CD4-positive, alpha-beta T cell treated with Interleukin-1 beta for 1 hour (primary cell): ENCODE measurements at places on chromosomes 1 and 21.

- DNase-seq: no peak
Measured at GRCh38 chr1:203041351-203041932, 15.2 kb downstream of the PPFIA4 start.

DNA sequence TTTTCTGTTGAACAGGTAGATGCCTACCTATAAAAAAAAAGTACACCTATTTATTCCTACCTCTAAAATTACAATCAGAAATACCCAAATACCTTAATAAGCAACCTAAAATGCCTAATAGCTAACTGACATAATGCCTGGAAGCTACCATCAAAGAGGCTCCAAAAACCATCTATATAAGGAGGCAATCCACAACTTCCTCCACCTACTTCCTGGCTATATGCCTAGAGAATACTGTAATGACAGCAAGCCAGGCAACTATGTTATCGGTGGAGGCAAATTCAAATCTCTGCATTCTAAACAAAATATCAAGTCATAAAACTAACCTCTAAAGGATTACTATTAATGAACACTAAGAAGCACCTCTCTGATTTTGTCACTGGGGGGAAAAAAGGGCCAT, 10.1 kb downstream of the ZNF644 start:
- no peak for DNase-seq

GRCh38 chr1:234164098-234164709, 209.1 kb upstream of the COA6 start:
- no peak for DNase-seq

DNA sequence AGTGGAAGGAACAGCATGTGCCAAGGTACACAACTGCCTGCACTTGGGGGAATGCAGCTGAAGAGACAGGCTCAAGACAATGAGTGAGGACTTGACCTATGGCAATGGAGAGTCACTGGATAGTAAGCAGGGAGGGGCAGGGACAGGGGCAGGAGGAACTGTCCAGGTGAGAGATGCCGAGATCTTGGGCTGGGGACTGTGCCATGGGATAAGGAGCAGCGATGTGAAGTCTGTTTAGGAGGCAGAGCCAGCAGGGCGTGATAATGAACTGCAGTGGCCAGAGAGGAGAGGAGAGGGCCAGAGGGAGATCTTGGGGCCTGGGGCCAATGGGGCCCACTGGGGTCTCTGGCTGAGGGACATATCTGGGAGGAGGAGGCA, 17.8 kb upstream of the EPB41 start:
- DNase-seq: no peak

GRCh38 chr1:161718559-161719324, 2.6 kb upstream of the FCRLB start:
- no peak for DNase-seq

GRCh38 chr1:1432274-1432950, 3.1 kb upstream of the VWA1 start:
- no peak for DNase-seq

DNA sequence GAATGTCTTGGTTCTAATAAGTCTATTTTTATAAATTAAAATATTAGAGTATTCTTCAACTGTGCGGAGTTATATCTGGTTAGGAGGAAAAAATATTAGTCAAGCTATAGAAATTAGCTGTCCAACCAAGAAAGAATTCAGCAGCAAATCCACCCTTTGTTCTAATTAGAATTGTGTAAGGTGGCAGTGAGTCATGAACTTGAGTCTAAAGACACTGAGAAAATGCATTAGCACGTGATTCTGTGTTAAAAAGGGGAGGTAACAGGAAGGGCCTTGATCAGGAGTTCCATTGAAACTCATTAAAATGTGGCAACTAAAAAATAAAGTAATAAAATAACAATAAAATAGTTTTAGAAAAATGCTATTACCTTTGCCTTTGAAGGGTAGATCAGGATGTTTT, 398.2 kb upstream of the RGS18 start:
- DNase-seq: no peak

DNA sequence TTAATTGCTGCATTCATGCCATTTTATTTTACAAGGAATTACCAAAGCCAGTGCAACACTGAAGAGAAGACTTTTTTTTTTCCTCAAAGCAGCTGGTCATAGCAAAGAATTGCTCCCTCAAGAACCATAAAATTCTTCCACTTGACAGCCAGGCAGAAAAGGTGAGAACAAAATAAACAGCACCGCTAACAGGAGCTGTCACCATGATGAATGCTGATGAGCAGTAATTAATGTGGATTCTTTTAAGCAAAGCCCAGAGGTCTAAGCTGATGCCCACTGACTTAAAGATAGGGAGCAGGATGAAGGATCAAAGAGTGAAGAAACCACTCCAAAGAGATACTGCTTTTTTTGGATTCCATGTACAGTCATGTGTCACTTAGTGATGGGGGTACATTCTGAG, 428.4 kb downstream of the BRINP3 start:
- DNase-seq: no peak

DNA sequence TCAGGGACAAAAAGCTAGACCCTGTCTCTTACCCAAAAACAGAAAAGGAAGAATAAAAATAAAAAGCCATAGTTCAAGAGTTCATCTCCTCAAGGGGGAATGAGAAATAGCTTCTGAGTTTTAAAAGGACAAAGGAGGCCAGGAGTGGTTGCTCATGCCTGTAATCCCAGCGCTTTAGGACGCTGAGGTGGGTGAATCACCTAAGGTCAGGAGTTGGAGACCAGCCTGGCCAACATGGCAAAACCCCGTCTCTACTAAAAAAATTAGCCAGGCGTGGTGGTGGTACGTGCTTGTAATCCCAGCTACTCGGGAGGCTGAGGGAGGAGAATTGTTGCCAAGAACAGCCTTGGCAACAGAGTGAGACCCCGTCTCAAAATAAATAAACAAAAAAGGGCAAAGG, 38.6 kb upstream of the CPLANE2 start:
- no peak for DNase-seq

GRCh38 chr1:66350001-66350547, 183.9 kb upstream of the SGIP1 start:
- DNase-seq: peak; percentile 71

GRCh38 chr1:64131155-64131554, 72.3 kb upstream of the UBE2U start:
- no peak for DNase-seq

- no peak for DNase-seq
Measured at GRCh38 chr1:225844236-225845061, 34.5 kb downstream of the EPHX1 start.

DNA sequence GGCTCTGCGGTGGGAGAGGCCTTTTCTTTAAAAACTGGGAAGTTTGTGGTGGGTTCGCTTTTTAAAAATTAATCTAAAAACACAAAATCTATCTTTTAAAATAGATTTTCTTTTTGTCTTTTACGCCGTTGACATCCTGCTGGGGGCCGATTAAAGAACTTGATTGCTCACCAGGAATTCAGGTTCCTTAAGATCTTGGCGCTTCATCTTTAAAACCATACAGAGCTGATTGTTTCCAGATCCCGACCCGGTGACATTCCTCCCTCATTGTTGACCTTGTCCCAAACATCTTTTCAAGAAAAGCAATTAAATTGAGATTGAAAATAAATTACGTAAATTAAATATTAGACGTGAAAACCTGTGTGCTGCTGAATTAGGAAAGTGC, 546 bp upstream of the ZNF697 start:
- no peak for DNase-seq

DNA sequence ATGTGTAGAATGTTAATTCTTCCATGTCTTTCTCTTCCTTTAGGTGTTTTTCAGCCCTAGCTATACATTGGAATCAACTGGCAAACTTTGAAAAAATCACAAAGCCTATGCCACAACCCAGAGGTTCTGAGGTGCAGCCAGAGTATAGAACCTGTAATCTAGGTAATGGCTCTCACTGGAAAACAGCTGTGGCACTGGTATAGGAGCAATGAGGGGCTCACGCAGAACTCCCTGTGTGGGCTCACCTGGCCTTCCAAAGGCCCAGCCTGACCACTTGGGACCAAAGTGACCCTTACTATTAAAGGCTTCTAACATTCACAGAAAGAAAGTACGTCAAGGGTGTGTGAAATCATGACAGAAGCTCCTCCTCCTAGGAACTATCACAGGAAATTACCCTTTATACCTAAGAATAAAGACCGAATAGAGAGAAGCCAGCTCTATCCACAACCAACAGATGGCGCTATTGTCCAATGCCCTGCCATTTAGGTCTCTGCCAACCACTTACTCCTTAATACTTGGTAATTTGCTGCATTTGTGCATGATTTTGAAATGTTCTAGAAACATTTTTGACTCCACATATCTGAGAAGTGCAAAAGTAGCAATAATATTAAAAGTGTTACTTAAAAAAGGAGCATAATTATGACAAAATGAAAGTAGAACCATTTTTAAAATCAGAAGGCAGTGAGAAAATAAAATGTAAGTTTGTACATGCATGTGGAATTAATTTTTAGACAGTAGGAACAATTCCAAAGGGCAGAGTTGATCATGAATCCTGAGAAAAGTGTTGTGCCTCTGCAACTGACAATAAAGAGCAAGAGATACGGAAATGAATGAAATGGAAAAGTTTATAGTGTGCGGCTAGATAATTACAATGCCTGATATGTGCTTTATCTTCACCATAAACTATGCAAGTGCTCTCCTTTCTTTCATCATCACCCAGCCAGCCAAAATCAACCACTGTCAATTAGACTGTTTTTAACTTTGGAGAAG, 93.1 kb upstream of the HAO2 start:
- DNase-seq: no peak

GRCh38 chr1:198467342-198467741, 73.1 kb downstream of the ATP6V1G3 start:
- DNase-seq: no peak

DNA sequence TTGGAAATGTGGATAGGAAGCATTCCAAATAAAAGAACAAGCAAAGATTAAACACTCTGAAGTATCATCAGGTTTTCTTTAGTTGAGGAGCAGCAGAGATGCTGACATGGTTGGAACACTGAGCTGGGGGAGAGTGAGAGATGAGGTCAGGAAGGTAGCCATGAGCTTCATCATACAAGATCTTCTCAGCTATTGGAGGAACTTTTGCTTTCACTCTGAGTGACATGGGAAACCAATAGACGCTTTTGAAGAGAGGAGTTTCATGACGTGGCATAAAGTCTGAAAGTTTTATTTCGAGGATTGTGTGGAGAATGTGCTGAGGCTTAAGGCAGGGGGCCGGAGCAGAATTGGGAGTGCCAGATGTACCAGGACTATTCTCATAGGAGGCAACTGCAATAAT, 616.2 kb upstream of the CAMK1G start:
- DNase-seq: no peak

DNA sequence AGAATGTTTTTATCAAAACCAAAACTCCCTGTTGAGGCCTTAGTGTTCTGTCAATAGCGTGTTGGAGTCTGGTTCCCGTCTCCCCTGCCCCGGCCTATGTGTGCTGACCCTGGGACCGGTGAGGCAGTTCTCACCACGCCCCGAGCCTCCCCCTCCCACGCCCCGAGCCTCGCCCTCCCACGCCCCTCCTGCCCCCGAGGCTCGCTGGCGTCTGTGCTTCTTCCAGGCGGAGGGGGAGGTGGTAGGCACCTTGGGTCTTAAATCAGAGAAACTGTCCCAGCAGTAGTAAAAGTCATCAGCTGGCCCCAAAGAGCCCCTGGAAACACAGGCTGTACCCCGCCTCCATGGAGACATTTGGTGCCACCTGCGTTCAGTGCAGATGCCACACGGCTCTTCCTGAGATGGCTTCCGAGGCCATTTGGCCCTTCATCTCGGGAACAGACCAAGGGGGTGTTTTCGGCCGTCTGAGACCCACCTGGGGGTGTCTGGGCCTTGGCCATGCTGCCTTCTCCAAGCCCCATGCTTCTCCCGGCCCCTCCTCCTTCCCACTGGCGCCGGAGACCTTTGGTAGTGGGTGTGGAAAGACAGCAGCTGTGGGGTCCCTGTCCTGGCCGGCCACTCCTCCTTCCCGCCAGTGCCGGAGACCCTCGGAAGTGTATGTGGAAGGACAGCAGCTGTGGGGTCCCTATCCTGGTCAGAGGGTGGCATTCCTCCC, 44.7 kb downstream of the SKI start:
- DNase-seq: no peak

- no peak for DNase-seq
Measured at GRCh38 chr21:41598561-41599431, 90.8 kb upstream of the TMPRSS2 start.

GRCh38 chr1:192563129-192563528, 12.4 kb upstream of the RGS1 start:
- no peak for DNase-seq

DNA sequence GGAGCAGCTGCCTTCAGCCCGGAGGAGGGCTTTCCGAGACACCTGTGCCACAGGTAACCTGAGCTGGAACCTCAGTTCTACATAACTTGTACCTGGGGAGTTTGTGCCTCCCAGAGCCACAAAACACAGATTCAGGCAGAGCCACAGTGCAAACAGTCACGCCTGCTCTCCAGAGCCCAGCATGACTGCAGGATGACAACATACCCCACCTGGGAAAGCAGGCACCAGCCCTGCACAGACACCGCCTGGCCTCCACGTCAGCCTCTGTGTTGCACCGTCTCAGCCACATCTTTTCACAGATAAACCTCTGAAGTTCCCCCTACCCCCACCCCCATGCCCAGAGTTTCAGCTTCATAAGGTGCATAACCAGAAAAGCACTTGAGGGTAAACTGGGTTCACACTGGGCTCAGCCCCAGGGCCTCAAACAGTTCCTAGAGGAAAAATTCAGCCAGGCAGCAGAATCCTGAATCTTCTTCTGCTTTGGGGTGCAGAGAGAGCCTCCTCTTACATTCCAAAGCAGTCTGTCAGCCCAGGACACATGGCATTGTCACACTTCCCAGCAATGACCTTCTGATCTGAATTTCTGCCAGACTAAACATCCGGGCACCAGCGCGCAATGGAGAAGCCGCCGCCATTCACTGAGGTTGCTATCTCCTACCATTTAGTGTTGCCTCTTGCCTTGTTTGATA, 229.5 kb downstream of the TOMM20 start:
- DNase-seq: no peak

- DNase-seq: no peak
Measured at GRCh38 chr1:42930178-42931107, 28.2 kb downstream of the SLC2A1 start.

GRCh38 chr1:156106624-156107488, 7.7 kb upstream of the LMNA start:
- DNase-seq: no peak

DNA sequence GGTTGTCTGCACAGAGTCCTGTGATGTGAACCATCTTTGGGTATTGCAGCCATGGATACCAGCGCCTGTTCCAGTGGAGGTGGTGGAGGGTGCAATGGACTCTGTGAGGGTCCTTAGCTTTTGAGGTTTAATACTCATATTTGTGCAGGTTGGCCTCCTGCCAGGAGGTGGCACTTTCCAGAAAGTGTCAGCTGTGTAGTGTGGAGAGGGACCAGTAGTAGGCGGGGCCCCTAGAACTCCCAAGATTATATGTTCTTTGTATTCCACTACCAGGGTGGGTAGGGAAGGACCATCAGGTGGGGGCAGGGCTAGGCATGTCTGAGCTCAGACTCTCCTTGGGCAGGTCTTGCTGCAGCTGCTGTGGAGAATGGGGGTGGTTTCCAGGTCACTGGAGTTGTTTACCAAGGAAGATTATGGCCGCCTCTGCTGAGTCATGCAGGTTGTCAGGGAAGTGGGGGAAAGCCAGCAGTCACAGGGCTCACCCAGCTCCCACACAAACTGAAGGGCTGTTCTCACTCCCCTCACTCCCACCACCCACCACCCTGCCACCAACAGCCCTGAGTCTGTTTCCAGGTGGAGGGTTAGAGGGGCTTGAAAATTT, 31.2 kb upstream of the ZNF678 start:
- DNase-seq: no peak
